Tibial nerve (tissue), 4 donors: ENCODE measurements at places on chromosomes 3 and 15. TPM values are rescaled to one million over a fixed set of nuclear protein-coding genes. Genes with fewer than 3 reads are reported as not detected.

- DNase-seq, result no peak
Measured at GRCh38 chr3:55701997-55702396, 214.9 kb upstream of the WNT5A start.

- DNase-seq, result no peak
Measured at GRCh38 chr3:154161806-154162205, 40.6 kb downstream of the ARHGEF26 start.

GRCh38 chr3:116445311-116445841, at the start of gene LSAMP:
LSAMP (minus strand) TSS chr3:116445487.
- DNase-seq, result no peak

- DNase-seq, result no peak
Measured at GRCh38 chr3:59775106-59775505, 725.3 kb upstream of the CFAP20DC start.

DNA sequence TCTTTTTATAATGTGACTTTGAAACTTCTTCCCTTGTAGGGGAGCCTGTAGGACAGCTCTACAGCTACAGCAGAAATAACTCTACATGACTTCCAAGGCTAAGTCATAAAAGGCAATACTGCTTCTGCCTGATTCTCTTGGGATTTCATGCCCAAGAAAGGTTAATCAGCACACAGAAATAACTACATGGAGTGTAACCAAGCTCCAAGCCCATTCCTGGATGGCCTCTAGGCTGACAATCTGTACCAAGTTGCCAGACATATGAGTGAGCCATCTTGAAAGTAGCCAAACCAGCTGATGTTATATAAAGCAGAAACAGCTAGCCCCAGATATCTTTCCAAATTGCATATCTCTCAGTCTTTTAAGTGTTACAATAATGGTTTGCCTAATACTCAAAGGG, 75.8 kb upstream of the OSTN start:
- no peak for DNase-seq

- DNase-seq, result no peak
Measured at GRCh38 chr3:50364573-50365079, 5.3 kb upstream of the TMEM115 start.

GRCh38 chr3:95134693-95135413, 1072.0 kb downstream of the NSUN3 start:
- DNase-seq, result no peak

DNA sequence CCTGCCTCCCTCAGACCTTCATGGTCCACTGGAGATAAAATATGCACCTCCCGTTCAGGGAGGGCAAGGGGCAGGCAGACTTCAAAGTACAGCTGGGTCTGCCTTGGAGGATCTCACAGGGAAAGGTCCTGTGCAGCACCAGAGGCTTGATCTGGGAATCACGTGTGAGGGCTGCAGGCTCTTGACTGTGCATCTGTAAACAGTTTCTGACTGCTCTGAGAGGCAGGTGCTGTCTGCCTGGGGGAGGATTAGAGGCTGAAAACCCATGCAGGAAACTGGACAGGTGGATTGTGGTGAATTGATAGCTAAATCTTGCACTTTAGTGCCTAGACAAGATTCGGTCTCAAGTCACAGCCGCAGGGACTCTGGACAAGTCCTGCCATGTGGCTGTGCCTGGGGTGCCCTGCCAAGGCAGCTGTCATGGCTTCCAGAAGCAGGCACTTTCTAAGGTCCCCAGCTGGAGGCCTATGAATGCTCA, 239.3 kb downstream of the EPHB1 start:
- no peak for DNase-seq

- no peak for DNase-seq
Measured at GRCh38 chr3:133367956-133368355, 31.9 kb upstream of the BFSP2 start.

GRCh38 chr3:190130037-190130436, 9.3 kb upstream of the P3H2 start:
- DNase-seq, result no peak

- DNase-seq, result no peak
Measured at GRCh38 chr3:177626045-177626444, 428.8 kb upstream of the TBL1XR1 start.

DNA sequence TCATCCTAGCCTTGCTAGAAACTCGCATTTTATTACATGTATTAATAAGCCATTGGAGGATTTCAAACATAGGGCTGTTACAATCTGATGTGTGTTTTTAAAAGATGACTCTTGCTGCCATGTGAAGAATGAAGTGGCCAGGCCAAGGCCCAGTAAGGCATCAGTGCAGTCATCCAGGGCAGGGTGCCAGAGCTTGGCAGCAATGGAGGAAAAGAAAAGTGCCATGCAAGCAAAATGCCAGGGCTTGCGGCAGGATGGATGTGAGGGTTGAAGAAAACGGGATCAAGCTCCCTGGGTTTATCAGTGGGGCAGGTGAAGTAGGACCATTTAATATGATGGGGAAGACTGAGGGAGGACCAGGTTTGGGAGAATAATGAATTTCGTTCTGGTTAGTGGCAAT, 183.6 kb downstream of the MINAR1 start:
- DNase-seq, result no peak

- DNase-seq, result no peak
Measured at GRCh38 chr15:25088261-25088790, 133.5 kb downstream of the SNRPN start.

DNA sequence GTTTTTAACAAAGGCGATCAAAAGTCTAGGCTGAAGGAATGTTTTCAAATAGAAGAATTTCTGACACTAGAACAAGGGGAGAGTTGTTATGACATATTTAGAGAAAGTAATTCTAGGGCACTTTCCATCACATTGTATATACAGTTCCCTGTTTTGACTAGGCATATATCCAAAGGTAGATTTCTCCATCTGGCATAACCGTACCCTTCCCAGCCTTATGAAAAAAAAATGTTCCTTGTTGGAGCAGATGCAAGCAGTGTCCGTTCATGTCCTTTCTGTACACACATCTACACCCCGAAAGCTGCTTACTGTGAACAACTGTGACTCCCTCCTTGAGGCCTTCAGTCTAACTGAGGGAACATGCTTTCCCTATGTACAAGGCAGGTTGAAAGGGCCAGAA, 271.7 kb upstream of the GBE1 start:
- no peak for DNase-seq

DNA sequence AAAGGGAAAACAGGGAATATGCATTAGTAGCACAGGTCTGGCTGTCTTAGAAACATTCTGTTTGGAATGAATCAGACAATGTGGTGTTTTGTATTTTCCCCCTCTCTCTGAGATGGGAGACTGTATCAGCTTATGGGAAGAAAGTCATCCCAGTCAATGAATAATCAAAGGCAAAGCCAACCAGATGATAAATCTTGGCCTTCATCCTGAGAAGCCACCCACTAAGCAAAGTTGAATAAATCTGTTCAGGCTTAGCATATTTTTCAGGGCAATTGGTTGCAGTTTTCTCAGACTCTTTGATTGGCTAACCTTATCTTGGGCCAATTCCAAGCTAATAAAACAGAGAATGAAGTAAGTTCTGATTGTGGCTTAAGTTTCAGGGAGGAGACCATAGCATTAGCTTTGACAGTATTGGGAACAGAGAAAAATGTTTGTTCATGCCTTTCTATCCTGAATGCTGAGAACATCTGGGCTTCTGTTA, 63.6 kb upstream of the ARL8B start:
- DNase-seq, result no peak

DNA sequence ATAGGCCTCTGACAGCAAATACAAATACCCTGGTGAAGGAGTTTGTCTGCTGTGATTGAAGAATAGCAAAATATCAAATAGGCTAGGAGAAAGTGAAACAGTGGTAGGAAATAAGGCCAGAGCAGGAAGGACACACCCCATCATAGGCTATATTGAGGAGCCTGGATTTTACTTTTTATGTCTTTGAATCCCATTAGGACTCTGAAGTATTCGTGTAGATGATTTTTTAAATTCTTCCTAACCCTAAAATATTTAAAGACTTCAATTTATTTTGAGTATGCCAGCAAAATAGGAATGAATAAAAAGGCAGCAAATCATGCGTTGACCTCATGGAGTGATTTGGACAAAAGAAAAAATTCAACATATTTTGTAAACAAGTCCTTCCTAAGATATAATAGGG, 562.8 kb downstream of the NAALADL2 start:
- no peak for DNase-seq

DNA sequence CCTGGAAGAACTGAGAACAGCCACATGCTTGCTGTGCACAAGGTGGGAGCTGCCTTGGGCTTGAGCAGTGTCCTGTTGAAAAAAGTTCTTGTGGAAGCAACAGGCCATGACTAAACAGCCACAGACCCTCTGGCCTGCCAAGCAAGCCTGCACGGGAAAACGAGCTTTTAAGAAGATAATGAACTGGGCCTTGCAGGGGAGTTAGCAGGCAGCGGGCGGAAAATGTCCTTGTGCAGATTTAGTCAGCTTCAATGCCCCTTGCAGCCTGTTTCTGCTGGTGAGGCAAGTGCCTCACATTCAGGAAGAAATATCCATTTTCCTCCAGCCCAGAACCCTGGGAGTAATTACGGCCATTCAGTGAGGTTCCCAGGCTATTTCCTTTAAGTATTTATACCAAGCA, 126.2 kb upstream of the KLHL25 start:
- DNase-seq, result no peak

- DNase-seq, result no peak
Measured at GRCh38 chr3:185796431-185797107, 28.3 kb downstream of the IGF2BP2 start.

GRCh38 chr15:79032656-79033055, 57.9 kb downstream of the RASGRF1 start:
- no peak for DNase-seq

DNA sequence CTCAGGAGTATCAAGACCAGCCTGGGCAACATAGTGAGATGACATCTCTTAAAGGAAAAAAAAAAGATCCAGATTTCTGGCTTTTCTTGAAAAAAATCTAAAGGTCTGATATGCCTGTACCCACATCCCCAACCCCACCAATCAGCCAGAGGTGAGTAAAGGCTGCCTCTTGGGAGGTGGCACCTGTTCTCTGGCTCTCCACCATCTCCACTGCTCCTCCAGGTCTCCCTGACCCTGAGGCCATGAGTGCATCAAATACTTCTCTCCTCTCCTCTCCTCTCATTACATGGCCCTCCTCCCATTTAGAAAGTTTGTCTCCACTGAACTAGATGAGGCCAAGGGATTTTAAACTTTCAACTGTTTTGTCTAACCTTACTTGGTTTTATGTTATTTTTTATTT, 5.2 kb downstream of the SIAH2 start:
- no peak for DNase-seq

DNA sequence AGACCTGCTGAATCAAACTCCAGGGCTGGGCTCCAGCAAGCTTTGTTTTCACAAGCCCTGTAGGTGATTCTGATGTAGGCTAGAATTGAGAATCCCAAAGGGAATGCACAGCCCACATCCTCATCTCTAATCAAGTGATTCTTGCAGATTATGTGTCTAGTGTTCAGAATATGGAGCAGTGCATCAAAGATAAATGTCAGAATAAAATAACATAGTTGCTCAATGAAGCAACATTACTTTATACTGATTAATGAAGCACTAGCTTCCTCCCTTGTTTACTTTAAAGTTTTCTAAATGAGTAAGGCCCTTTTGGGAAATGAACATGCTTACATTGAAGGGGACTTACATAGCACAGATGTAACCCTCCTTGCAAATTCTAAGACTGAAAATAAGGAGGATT, 39.2 kb downstream of the NUP210 start:
- no peak for DNase-seq

GRCh38 chr3:133865136-133865855, 30.4 kb downstream of the RAB6B start:
- DNase-seq, result no peak

Gene KBTBD12
- total RNA-seq, result 0.30 TPM

Gene PRRT3
- total RNA-seq, result 2.2 TPM

Gene PLSCR2
- not detected for total RNA-seq

Gene KIF7
- 23.1 TPM for total RNA-seq

Gene GP9
- not detected for total RNA-seq

Gene CEP19
- 3.1 TPM for total RNA-seq

Gene PRR20G
- total RNA-seq, result not detected

Gene STAC
- 2.4 TPM for total RNA-seq

Gene USP4
- 45.0 TPM for total RNA-seq

Gene FOXB1
- not detected for total RNA-seq

Gene GPR149
- not detected for total RNA-seq

Gene HLTF
- 27.0 TPM for total RNA-seq

Gene NOX5
- total RNA-seq, result 1.3 TPM

Gene ENTPD3
- total RNA-seq, result 0.60 TPM

Gene PGBD4
- 2.1 TPM for total RNA-seq
